Neural crest cell (in vitro differentiated cells): ENCODE measurements at places on chromosomes 2 and 18.

DNA sequence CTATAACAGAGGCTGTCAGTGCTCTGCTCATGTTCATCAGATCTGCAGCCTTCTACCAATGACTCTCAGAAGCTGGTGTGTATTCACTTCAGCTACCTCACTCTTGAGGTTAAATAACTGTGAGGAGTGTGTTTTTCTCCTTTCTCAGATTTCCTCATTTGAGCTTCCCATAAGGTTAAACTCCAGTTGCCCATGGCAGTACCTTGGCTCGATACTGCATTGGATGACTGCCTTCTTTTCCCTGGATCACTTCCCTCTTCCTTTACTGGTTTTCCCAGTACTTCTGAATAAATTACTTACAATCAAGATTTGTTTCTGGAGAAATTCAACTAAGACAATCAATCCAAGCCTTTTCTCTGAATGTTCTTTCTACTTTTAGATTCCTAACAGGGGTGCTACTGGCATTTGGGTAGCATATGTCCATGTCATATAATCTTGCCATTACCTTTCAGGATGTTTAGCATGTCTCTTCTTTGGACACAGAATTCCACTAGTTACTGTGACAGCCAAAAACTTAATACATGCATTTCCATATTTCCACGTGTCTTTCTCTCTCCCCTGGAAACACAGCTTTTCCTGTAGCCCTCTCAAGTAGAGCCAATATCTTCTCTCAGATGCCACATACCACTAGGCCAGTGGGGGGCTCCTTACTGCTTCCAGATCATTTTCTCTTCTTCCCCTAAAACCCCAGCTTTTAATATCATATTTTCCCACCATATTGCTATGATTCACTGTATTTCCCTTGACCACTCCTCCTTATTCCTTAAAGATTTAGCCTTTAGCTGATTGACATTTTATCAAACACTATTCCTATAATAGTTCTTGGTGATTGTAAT, 15.0 kb upstream of the SPOPL start:
- H3K4me1 ChIP-seq = no peaks in the 10 kb centered on the region
- H3K27me3 ChIP-seq = no peaks in the 10 kb centered on the region
- DNase-seq = no peak
- H3K4me3 ChIP-seq = no peak overlapping the region
- peaks cover 3% of the 10 kb centered on the region for H3K36me3 ChIP-seq

GRCh38 chr2:207160115-207160514, 5.6 kb downstream of the KLF7 start:
- H3K27me3 ChIP-seq = no peaks in the 10 kb centered on the region
- H3K36me3 ChIP-seq = no peaks in the 10 kb centered on the region
- H3K4me1 ChIP-seq = peaks cover 73% of the 10 kb centered on the region
- no peak overlapping the region for H3K27ac ChIP-seq

DNA sequence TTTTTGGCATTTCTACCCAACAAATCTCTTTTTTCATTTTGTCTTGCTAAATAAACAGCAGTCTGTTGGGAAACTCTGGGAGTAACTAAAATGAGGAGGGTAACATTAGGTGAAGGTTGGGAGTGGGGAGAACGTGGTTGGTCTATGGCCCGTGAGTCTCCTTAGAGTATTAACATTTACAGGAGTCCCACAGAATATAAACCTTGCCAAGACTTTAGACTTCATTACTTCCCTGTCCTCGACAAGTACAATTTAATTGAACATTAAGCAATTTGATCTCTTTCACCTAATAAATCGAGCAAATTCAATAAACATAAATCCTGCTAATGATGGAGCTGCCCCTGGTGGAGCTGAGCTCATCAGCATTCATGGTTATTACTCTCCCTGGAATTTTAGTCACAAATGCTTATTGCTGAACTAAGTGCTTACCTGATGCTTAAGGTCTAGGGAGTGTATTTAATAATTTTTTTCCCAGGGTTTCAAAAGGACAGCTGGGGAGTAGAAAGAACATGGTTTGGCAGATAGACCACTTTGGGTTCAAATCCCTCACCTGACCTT, 95.1 kb upstream of the RASGRP3 start:
- no peak overlapping the region for H3K4me3 ChIP-seq
- peaks cover 24% of the 10 kb centered on the region for H3K4me1 ChIP-seq
- H3K36me3 ChIP-seq = no peaks in the 10 kb centered on the region

DNA sequence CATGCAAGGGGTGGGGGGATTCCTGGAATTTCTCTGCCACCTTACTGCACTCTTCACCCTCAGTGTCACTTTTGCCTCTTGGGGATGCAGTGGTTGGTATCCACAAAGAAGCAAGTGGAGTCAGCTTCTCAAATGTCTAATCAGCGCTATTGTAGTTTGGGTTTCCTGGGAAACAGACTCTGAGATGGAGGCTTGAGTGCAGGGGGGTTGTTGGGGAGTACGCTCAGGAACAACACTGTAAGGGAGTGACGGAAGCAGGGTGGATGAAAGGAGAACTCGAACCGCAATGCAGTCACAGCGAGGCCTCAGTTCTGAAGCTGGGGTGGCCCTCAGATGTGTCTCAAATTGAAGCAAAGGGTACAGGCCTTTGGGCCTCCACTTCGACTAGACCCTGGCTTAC, 73.6 kb upstream of the EPC2 start:
- no peak overlapping the region for H3K27ac ChIP-seq
- no peaks in the 10 kb centered on the region for H3K36me3 ChIP-seq
- peaks cover 5% of the 10 kb centered on the region for H3K4me1 ChIP-seq
- H3K4me3 ChIP-seq = no peak overlapping the region
- no peak for DNase-seq

DNA sequence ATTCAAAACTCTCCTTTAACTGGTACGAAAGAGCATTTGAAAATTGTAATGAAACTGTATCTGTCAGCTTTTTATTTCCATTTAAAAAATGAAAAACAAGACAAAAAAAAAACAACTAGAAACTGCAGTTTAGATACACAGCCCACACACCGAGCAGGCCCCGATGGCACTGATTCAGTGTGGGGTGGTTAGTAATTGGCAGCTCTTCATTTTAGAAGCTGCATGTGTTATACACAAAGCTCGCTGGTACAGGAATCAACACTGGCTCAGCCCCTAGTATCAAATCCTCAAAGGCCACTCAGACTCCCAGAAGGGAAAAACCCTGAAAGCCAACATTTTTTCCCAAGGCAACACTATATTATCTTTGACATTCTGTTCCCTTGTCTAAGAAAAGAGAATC, 30.5 kb upstream of the RMDN2 start:
- peaks cover 5% of the 10 kb centered on the region for H3K4me1 ChIP-seq
- H3K27me3 ChIP-seq = no peaks in the 10 kb centered on the region
- no peak for DNase-seq
- no peak overlapping the region for H3K4me3 ChIP-seq

DNA sequence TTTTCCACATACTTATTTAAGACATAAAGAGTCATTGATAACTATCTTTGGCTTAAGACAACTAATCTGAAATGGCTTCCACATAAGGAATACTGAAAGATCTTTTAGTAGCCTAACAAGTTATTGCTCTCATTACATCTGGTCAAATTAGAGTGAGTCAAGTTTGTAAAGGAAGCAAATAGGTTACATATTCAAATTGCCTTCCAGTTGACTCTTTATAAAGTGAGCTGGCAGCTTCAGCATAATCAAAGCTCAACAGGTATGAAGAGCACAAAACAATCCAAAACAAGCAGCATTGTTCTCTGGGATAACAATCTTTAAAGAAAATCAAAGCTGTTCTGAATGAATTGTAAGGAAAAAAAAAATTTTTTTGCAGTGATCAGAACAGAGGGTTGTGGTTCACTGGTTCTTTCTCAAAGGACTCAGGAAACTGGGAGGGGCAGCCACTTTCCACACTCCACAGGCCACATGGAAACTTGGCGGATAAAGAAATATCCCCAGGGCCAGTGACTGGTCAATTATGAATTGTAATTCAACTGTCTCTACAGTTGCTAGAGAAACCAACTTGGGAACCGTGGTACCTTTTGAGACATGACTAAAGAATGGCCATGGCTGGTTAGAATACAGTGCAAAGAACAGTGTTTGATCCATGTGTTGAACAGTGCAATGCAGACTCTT, 369.3 kb upstream of the KCNH7 start:
- H3K4me1 ChIP-seq = peaks cover 29% of the 10 kb centered on the region
- no peak overlapping the region for H3K27ac ChIP-seq
- no peak for DNase-seq
- no peaks in the 10 kb centered on the region for H3K27me3 ChIP-seq

GRCh38 chr2:106701203-106702022, 184.6 kb downstream of the ST6GAL2 start:
- H3K36me3 ChIP-seq = no peaks in the 10 kb centered on the region
- H3K27me3 ChIP-seq = no peaks in the 10 kb centered on the region
- peak overlapping the region; percentile 54 for H3K27ac ChIP-seq
- no peak overlapping the region for H3K4me3 ChIP-seq

GRCh38 chr2:138654146-138654545, 126.0 kb downstream of the NXPH2 start:
- DNase-seq = no peak
- H3K27ac ChIP-seq = no peak overlapping the region
- no peaks in the 10 kb centered on the region for H3K27me3 ChIP-seq
- H3K4me1 ChIP-seq = no peaks in the 10 kb centered on the region
- no peak overlapping the region for H3K4me3 ChIP-seq
- no peaks in the 10 kb centered on the region for H3K36me3 ChIP-seq

- DNase-seq = no peak
- peaks cover 14% of the 10 kb centered on the region for H3K36me3 ChIP-seq
- H3K27ac ChIP-seq = peak overlapping the region; percentile 100
- peak overlapping the region; percentile 98 for H3K4me3 ChIP-seq
- peaks cover 29% of the 10 kb centered on the region for H3K4me1 ChIP-seq
These were observed 862 bp downstream of the C18orf54 start for GRCh38 chr18:54358495-54359040.

GRCh38 chr18:5890331-5891183, 4.8 kb downstream of the TMEM200C start:
- no peak overlapping the region for H3K27ac ChIP-seq
- H3K4me1 ChIP-seq = peaks cover 30% of the 10 kb centered on the region
- peaks cover 13% of the 10 kb centered on the region for H3K36me3 ChIP-seq
- peaks cover 2% of the 10 kb centered on the region for H3K27me3 ChIP-seq
- no peak overlapping the region for H3K4me3 ChIP-seq

- no peak overlapping the region for H3K27ac ChIP-seq
- no peaks in the 10 kb centered on the region for H3K36me3 ChIP-seq
- peaks cover 1% of the 10 kb centered on the region for H3K27me3 ChIP-seq
These were observed 224.5 kb downstream of the UXS1 start for GRCh38 chr2:105969552-105969951.

DNA sequence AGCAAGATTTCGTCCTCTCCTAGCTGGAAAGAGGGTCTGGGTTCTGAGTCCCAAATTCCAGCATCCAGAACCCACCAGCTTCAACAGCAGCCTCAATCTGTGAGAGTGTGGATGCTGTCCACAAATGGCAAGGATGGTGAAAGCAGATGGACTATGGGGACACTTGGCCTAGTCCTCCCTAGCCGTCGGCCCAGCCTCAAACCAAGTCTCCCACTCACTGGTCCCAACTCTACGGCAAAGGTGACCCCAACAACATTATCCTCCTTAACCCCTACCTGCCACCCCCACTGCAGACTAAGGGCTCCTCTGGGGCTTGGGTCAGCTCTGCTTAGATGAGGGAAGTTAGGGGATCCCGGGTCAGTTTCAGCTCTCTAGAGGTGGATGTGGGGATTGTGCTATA, 57.3 kb downstream of the TNS1 start:
- H3K4me1 ChIP-seq = peaks cover 40% of the 10 kb centered on the region
- H3K36me3 ChIP-seq = no peaks in the 10 kb centered on the region
- H3K27ac ChIP-seq = no peak overlapping the region
- H3K27me3 ChIP-seq = no peaks in the 10 kb centered on the region
- H3K4me3 ChIP-seq = no peak overlapping the region
- DNase-seq = no peak

DNA sequence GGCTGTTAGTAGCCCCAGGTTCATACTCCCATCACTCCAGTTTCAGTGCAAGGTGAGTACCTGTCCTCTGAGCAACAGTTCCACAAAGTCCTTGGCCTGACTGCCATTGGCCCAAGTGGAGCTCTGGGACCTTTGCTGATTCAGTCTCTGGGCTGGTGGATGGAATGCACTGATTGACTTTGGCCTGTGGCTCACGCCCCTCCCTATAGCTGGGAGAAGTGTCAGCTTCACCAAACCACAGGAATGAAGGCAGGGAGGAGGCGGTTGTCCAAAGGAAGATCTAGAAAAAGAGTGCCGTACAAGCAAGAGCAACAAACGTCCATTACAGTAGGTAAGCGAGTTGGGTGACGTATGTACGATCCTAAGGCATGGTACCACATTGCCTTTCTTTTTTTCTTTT, 34.0 kb downstream of the QPCT start:
- peaks cover 3% of the 10 kb centered on the region for H3K27me3 ChIP-seq
- no peaks in the 10 kb centered on the region for H3K36me3 ChIP-seq
- H3K27ac ChIP-seq = no peak overlapping the region
- no peak for DNase-seq
- H3K4me1 ChIP-seq = peaks cover 13% of the 10 kb centered on the region

GRCh38 chr2:18118703-18119102, 240.2 kb downstream of the KCNS3 start:
- no peaks in the 10 kb centered on the region for H3K27me3 ChIP-seq
- H3K4me1 ChIP-seq = no peaks in the 10 kb centered on the region
- H3K36me3 ChIP-seq = no peaks in the 10 kb centered on the region
- DNase-seq = no peak
- no peak overlapping the region for H3K4me3 ChIP-seq
- H3K27ac ChIP-seq = no peak overlapping the region

DNA sequence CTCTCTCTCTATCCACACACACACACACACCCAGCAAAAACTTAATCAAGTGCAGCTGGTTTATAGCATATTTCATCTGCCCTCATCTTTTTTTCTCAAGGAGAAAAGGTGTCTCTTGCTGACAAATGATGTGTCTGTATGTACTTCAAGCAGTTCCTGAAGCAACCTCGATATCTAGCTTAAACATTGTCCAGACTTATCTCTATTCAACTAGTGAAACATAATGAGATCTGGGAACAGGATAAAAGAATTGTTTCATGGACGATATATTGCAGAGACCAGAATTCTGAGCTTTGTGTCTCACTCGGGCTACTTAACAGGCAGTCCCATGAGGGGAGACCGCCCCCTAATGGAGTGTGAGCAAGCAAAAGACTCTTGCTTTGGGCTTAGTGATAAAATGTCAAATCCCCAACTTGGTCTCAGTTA, 929.2 kb upstream of the SOX11 start:
- H3K4me3 ChIP-seq = no peak overlapping the region
- no peaks in the 10 kb centered on the region for H3K27me3 ChIP-seq
- H3K4me1 ChIP-seq = peaks cover 3% of the 10 kb centered on the region
- H3K27ac ChIP-seq = no peak overlapping the region
